GM12892 (cell line): ENCODE measurements at places on chromosomes 2 and 18.

- DNase-seq: no peak
Measured at GRCh38 chr2:224160917-224161316, 121.8 kb upstream of the SERPINE2 start.

GRCh38 chr18:28736223-28736622 is 559.3 kb upstream of the CDH2 start:
- DNase-seq: no peak

DNA sequence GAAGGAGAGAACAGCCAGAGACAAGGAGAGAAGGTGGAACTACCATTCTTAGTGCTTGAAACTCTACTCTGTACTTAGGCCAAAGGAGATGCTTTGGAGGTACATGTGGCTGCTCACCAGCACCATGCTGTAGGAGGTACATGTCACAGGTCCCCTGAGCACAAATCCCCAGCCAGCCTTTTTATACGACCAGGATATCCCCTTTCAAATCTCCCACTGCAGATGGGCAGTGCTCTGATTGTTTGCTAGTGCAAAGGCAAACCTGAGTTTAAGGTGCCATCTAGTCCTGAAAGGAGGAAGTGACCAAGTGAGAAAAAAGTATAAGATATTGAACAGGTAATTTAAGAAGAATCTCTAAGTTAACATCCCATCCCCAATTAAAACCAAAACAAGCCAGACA is 17.1 kb upstream of the TTC21B start:
- DNase-seq: no peak

- DNase-seq: no peak
Measured at GRCh38 chr2:11342551-11343367, 1.7 kb downstream of the ROCK2 start.

DNA sequence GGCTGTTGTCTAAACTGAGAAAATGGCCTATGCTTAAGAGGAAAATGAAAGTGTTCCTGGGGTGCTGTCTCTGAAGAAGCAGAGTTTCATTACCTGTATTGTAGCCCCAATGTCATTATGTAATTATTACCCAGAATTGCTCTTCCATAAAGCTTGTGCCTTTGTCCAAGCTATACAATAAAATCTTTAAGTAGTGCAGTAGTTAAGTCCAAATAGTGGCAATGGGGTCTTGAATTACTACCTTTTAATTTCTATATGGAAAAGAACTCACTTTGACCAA is 13.8 kb upstream of the ALLC start:
- DNase-seq: no peak

DNA sequence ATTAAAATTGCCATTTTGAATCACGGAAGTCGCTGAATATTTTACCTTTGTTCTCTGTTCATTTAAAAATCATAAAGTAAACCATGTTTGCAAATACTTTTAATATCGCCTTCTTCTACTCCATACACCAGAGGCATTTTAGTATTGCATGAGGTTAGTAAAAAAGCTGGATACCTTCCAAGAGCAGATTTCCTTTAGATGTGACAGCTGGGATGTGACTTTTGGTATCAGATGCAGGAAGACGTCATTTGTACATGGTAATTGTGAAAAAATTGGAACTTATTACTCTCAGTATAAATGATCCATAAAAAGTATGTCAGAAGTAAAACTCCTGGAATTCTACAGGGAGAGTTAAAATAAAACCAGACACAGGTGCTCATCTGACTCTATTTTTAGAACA is 89.5 kb downstream of the SLC4A10 start:
- DNase-seq: no peak
